ENCODE measurements at places on chromosomes 11 and 22. TPM values are rescaled to one million over a fixed set of nuclear protein-coding genes. Genes with fewer than 3 reads are reported as not detected.

Gene ABCG4
- not detected for total RNA-seq

Gene DGCR6
- 3.1 TPM for total RNA-seq

Gene NDUFC2
- 264 TPM for total RNA-seq

DNA sequence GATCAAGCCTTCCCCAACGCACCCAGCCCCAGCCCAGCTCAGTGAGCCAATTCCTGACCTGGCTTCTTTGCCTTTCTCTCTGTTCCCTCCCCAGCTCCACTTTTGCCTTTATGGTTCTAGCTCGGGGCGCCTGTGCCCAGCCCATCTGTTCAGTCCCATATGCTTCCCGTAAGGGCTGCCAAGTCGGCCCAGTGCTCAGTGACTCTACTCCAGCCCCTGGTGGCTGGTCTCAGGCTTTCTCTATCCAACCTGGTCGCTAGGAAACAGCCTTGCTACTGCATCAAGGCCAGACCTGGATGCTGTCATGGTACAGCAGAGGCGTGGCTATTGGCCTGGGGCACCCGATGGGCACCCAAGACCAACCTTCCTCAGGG lies 178.0 kb downstream of the DSCAML1 start:
- no peak for DNase-seq

GRCh38 chr11:86232556-86232955 lies 12.0 kb upstream of the EED start:
- no peak for DNase-seq

All from Calu3 (cell line).